ENCODE measurements at places on chromosomes 6 and 20.

DNA sequence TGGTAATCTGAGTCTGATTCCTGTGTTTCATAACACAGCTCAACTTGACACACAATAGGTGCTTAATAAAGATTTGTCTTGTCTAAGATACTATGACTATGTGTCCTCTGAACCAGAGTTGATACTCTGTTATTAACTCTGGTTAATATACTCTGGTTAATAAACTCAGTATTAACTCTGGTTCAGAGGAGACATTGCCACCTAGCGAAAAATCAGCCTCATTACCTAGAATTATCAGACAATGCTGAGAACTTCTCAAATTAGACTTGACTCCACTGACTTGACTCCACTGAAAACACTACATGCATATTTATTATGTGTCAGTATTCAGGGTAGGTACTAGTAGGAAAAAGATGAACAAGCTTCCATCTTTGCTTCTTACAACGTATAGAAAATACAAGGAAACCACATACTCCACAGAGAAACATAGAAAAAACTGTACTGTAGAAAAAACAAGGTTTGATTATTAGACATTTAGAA lies 73.9 kb downstream of the AHI1 start:
- DNase-seq = peak; percentile 44

- DNase-seq = no peak
Measured at GRCh38 chr20:44884907-44885391, 556 bp upstream of the YWHAB start.

DNA sequence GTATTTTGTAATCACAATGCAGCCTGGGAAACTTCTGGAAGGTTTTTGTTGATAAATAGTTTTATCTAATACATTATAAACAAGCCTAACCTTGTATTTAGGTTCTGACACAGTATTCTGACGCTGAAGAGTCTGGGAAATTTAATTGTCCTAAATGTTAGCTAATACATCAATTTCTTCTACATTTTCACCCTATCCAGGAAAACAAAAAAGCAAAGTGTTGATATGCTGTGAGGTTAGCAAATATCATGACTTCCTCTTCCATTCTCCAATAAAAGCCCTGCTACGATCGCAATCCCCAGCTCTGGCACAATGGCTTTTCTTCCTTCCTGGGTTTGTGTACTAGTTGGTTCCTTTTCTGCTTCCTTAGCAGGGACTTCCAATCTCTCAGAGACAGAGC lies at the start of gene C6orf58:
TSS of gene C6orf58 (plus strand) at position 301 of the 400 bp plus-strand sequence. CDS start at position 313, 12 bp downstream.
- no peak for DNase-seq

GRCh38 chr6:2891768-2892170 lies 11.3 kb downstream of the SERPINB9 start:
- DNase-seq = peak; percentile 74

DNA sequence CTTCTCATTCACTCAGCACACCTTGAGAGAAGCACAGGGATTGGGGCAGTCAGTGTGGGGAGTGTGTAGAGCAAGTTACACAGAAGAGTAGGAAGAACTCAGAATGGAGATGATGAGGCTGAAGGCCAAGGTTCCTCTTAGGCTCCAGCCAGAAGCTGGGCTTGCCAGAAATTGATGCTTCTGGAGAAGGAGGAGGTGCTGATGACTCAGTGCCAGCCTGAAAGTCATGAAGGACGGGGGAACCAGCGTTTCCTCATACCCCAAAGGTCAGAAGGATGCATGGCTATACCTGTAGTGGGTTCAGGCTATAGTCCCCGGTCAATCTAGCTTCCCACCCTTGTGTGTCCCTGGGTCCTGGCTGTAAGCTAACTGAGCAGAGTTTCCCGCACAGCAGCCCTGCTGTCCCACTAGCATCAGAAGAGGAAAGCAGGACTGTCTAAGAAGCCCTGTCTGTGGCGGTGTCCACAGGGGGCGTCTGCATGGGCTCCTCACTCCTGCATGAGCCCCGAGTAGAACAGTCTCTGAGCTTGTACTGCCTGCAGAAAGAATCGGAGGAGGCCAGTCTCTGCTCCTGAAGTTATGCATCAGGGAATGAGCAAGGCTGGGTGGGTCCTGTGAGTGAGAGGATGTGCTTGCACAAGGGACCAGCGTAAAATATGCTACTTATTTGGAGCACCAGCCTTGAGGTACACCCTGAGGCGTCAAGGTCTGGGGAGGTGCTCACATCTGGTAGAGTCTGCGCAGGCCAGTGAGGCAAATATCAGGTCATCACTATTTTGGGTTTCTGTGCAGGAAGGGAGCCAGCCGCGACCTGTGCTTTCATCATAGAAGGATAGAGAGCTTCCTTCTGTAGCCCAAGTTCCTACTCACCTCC lies 148.5 kb downstream of the MRPL14 start:
- no peak for DNase-seq

DNA sequence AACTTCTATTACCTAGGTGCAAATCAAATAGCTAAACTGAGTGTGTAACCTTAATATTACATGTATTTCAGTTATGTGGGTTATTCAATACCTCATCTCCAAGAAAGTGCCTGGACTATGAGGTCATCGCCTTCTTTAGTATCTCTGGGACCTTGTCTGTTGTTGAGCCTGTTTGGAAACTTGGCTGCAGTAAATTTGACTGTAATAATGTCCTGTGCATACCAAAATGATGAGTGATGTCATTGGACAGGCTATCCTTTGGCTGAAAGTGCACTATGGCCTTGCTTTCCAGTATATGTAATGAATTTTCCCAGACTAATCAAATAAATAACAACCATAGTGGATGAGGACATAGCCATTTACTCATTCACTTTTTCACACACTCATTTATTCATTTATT lies 455.1 kb downstream of the ADGRB3 start:
- no peak for DNase-seq

- DNase-seq = no peak
Measured at GRCh38 chr20:54153041-54153327, 20.8 kb downstream of the CYP24A1 start.

DNA sequence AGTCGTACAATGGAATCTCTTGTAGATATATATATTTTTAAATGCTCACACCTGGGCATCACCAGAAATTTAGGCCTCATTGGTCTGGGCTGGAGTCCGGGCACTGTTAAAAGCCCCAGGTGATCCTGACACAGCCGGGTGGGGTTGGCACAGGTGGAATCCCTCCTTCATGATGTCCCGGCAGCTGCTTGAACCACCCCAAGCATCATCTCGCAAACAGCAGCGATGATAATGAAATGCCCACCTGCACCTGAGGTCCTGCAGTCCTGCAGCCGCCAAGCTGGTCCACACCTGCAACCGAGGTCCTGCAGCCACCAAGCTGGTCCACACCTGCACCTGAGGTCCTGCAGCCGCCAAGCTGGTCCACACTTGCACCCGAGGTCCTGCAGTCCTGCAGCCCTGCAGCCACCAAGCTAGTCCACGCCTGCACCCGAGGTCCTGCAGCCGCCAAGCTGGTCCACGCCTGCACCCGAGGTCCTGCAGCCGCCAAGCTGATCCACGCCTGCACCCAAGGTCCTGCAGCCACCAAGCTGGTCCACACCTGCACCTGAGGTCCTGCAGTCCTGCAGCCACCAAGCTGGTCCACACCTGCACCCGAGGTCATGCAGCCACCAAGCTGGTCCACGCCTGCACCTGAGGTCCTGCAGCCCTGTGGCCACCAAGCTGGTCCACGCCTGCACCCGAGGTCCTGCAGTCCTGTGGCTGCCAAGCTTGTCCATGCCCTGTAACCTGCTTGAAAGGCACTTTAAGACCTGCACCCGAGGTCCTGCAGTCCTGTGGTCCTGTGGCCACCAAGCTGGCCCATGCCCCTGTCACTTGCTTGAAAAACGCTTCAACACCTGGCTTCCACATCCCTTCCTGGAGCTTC lies 261.2 kb downstream of the DLL1 start:
- DNase-seq = no peak

DNA sequence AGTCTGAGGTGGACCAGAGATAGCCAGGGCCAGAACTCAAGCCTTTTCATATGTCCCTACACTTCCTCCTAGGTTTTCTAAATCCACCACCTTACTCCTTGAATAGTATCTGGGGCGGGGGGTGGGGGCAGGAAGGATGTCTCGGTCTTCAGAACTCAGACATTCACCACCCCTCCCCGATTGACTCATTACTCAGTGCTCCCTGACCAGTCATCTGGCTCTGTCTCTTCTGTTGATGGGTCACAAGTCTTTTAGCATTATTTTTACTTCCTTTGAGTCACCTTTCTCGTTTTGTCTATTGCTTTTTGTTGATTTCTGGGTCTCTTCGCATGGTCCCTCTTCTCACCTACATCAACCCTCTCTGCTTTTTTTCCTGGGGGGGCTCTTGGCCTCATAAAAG lies 23.3 kb downstream of the NOX3 start:
- DNase-seq = no peak

DNA sequence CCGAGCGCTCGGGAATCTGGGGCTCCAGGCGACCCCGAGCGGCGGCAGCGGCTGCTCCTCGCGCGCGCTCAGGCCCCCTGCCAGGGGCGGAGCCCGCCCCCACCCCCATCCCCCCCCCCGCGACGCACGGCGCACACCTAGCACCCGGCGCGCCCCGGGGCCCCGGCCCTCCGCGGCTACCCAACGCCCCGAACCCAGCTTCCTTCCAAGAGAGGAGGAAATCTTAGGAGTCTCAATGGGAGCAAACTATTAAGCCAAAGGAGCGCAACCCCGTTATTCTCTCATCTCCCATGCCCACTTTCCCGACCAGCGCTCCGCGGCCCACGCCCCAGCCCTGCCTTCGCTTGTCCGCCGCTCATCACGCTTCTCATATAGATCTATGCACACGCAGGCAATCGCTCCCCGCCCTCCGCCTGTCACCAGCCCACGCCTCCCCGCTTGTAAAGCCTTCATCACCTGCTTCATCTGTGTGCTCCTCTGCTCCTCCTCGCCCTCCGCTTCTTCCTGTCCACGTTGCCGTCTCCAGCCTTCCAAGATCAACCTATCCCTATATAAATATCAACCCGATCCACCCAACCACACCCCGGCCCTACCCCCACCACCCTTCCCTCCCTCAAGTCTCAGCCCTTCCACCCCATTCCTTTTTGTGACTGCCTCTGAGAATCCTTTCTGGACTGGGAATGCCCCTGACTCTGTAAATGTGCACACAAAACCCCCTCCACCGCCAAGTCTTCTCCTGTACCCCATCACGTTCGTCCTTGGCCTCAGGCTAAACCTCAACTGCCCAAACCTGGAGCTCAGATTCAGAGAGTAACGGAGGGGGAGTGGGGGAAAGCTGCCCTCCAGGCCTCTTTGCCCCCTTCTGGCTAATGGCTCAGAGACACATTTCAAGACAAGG lies at the start of gene DLK2:
TSS of gene DLK2 (minus strand) at position 18 of the 898 bp plus-strand sequence. CDS start 723 bp downstream, outside the sequence.
- DNase-seq = peak; percentile 75

- peak; percentile 45 for DNase-seq
Measured at GRCh38 chr6:75349262-75349984, 64.8 kb upstream of the TMEM30A start.

DNA sequence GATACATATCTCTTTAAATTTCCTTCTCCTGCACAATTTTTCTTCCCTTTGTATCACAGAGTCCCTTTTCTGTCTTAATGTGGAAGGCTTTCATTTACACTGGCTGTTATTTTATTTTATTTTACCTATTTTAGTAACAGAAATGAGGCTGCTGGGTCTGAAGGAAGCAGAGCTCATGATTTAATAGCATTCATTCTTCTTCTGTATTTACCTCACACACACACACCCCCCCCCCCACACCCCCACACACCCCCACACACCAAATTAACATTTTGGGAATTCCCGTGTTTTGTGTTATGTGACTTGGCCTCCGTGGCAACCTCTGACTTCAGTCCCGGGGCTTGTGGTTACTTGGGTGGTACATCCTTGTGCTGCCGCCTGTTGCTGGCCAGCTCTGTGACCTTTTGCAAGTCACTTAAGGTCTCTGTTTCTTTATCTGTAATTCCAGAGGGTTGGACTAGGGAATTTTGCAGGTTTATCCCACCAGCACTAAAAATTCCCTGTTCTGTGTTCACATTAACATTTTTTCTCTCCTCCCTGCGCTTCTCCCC lies 108.8 kb downstream of the TIAM2 start:
- DNase-seq = no peak

DNA sequence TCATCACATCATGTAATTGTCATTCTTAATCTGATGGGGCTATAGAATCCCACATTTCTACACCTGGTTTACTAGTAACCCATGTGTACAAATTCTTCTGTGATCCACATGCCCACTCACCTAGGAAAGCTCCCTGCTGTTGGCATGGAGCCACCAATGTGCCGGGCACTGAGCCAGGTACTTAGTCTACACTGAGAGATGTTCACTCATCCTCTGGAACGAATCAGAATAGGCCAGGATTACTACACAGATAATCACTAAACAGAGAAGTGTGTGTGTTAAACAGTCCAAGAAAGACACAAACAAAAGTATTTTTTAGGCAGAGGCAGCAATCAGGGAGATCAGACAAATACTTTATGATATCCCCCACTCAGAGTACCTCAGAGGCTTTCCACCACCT lies 193.2 kb upstream of the VGLL2 start:
- DNase-seq = no peak

GRCh38 chr20:57877131-57877824 lies 167.5 kb upstream of the PMEPA1 start:
- no peak for DNase-seq

- DNase-seq = no peak
Measured at GRCh38 chr6:74976701-74977100, 229.2 kb downstream of the COL12A1 start.

DNA sequence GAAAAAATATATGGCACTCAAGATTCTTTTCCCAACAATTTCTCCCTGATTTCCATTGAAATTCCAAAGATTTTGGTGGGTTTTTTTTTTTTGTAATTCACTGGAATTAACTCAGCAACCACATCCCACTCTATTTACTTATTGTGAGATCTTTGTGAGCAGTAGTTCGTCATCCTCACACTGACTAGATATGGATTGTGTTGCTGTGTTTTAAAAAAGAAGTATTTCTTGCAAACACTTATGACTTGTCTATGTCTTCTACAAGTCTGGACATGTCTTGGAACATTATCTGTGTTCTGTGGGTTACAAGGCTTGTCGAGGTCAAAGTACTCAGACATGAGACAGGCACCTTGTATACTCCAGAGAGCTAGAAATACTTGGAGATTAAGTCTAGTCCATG lies 7.3 kb upstream of the TENT5A start:
- no peak for DNase-seq

- no peak for DNase-seq
Measured at GRCh38 chr20:14845199-14846160, 508.1 kb upstream of the FLRT3 start.

DNA sequence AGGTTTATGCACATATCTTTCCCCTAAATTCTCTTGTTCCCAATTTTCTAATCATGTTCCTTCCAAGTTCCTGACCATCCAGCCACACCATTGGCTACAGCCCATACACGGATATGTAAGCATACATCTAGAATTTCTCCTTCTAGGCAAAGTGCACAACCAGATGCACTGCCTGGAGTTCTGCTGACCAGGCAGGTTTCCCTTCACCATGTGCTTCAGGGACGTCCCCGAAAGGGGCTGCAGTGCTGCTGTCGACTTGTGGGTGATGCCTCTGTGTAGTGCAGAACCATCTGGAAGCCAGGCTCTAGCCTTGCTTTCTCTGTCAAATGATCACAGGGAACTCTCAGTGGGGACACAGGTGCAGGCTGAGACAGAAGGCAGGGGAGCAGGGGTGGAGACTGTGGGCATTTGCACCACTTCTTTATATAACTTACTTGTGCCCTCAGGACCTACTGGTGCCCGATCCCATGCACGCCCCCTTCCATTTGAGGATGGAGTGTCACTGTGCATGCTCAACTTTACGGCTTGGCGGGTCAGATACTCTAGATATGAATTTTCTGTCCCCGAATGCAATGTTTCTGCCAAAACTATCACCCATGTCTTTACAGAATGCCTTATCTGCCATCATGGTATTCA lies 37.5 kb upstream of the SMOC2 start:
- DNase-seq = no peak

GRCh38 chr6:14075095-14075503 lies 42.5 kb upstream of the CD83 start:
- no peak for DNase-seq

- DNase-seq = no peak
Measured at GRCh38 chr6:100160930-100161329, 166.9 kb upstream of the MCHR2 start.
